ENCODE measurements at places on chromosomes 1 and 21.

DNA sequence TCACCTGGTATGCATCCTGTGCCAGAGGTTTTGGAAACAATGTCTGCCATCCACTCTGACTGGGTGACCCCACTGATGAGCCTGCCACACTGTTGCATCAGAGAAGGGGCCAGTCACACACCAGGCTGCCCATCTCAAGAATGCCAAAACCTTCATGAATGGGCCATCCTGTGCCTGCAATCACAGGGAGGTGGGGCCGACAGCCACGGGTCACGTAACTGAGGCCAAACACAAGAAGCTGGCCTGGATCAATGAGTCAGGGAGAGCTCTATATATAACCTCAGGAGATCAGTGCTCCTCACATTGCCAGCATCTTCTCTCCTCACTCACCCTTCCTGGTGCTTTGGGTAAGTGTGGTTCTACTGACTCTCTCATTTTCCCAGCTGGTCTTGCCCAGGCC is at the start of gene LORICRIN:
TSS of gene LORICRIN (plus strand) at position 301 of the 400 bp plus-strand sequence. CDS start 1,263 bp downstream, outside the sequence.
- no peak for DNase-seq

GRCh38 chr1:19156676-19157075 is 53.4 kb downstream of the UBR4 start:
- DNase-seq: no peak

DNA sequence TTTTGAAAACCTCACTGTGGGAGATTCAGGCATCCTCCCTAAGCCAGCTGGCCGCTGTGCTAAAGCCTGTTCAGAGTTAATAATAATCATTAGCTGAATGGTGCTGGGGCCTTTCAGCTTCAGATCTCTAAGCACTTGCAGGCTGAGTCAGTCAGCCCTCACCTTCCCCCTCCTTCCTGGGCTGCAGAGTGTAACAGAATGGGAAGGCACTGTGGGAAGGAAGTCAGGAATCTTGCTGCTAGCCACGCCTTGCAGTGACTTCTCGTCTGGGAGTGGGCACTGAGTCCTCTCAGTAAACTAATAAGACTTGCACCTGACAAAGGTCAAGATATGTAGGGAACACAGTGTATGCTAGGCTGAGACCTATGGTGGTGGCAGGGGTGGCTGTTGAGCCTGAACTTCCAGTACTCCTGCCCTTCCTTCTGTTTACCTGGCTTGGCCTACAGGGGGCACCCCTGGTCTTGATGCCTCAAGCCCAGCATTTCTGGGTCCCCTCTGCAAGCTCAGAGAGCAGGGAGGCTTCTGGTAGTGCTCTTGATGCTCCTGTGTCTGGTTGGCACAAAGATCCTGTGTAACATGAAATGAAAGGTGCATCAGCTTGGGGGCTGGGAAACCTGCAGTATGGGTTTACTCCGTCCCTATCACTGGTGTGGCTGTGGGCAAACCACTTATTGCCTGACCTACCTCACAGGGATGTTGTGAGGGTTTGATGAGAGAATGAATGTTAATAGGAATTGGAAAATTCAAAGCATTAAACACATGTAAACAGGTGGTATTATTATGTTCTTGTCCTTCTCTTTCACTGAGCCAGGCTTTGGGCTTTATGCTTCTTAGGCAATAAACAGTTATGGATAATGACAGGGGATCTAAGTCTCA is 6.0 kb downstream of the CYB561D1 start:
- no peak for DNase-seq

DNA sequence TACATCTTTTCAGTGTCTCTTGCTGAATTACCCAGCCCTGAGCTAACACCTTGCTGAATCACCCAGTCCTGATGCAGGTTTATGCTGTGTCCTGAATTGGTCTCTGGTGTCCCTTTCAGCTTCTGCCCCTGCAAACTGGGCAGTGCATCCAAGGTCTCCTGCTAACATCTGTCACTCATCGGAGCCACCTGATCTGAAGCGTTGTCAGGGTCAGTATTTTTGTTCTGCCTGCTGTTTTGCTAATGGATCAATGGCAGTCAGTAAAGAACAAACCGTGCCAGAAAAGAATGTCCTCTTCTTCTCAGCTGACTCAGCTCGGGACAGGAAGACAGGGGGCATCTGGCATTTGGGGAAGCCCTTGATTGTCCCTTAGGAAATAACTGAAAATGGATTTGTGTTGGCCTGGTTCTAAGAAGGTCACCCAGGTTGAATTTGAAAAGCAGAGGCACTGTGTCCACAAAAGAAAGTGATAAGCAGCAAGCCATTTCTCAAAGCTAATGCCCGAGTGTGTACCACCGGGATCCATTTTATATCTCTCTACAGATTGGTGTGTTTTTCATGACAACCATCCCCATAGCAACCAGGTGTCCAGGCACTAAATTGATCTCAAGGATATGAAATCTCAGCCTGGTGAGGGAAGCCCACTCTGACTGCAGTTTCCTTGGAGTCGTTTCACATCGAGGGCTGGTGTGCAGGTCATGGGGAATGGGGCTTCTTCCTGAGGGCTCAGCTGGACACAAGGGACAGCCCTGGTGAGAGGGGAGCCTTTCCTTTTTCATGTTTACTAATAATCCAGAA is 109.7 kb upstream of the IRF2BP2 start:
- no peak for DNase-seq

DNA sequence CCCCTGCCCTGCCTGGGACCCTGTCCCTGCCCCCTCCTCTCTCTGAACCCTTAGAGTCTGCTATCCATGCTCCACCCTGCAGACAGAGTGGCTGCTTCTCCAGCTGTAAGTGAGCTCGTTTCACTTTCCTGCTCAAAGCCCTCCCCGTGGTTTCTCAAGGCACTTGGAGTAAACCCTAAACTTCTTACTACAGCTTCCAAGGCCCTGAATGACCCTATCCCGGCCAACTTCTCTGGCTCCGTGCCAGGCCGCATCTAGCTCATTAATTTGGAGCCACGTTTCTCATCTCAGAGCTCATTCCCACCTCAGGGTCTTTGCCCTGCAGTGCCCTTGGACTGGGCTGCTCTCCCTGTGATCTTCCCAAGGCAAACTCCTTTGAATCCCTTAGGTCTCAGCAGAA is 235.1 kb upstream of the RUNX1 start:
- no peak for DNase-seq

- DNase-seq: no peak
Measured at GRCh38 chr1:228765168-228765946, 30.1 kb downstream of the RHOU start.

- DNase-seq: peak; percentile 11
Measured at GRCh38 chr1:108560189-108560873, 431 bp downstream of the EEIG2 start.

GRCh38 chr21:36973986-36974850 is 7.7 kb upstream of the HLCS start:
- no peak for DNase-seq

DNA sequence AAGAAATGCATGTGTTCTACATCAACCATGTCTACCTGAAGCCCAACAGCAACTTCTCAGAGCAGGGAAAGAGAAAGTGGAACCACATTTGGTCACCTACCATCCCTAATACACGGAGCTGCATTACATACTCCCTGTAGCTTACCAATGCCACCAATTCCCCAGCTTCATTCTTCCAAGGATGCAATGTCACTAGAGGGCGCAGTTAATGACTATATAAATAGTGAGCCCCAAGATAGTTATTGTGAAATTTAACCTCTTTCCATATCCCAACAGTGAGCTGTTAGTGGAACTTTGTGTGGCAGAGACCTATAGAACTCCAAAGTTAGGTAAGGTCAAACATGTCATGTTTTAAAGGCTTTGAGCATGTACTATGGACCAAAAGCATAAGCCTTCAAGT is 618.3 kb downstream of the SMYD3 start:
- no peak for DNase-seq

- DNase-seq: no peak
Measured at GRCh38 chr1:111672331-111672730, 52.7 kb downstream of the RAP1A start.

DNA sequence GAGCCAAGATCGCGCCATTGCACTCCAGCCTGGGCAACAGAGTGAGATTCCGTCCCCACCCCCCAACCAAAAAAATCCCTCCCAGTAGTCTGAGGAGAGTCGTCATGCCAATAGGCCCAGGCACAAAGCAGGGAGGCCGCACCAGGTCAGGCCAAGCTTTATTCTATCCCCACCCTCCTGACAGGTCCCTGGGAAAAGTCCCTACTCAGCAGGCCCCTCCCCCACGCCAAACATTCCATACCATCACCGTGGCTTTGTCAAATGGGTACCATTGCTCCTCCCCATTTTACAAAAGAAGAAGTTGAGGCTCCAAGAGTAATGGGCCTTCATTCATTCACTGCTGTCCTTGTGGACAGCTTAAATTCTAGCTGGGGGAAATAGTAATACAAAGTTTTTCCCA is 5.3 kb downstream of the GPR3 start:
- no peak for DNase-seq

DNA sequence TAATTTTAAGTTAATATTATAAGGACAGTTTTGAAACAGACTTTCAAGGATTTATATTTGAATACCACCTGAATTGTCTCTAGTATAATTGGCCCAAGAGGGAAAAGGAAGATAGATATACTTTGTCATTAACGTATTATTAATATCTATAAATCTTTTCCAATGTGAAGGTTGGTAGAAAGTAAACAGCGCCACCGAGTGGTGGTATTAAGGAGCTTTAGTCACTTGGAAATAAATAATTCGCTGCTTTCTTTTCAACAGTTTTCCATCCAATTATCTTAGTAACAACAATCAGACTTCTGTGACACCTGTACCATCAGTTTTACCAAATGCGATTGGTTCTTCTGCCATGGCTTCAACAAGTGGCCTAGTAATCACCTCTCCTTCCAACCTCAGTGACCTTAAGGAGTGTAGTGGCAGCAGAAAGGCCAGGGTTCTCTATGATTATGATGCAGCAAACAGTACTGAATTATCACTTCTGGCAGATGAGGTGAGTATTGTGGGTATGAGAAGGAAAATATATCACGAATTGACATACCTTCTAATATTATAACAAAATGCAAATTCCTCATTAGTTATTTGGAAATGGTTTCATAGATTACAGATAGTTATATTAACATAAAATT is 37.7 kb downstream of the SH3GLB1 start:
- no peak for DNase-seq

DNA sequence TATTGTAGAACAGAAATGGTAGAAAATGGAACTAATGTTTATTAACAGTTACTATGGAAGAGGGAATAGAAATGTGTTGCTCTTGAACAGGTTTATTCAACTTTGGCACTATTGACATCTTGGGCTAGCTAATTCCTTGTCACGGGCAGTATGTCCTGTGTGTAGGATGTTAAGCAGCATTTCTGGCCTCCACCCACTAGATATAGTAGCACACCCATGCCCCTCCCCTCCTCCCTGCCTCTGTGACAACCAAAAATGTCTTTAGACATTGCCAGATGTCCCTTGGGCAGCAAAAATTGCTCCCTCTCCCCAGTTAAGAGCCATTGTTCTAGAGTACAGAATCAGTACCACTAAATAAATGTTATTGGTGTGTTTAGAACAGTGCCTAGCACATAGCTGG is 91.4 kb upstream of the TPTE start:
- DNase-seq: no peak

- DNase-seq: no peak
Measured at GRCh38 chr1:162381383-162381782, at the start of gene C1orf226. C1orf226 (plus strand) TSS chr1:162381728; CDS start chr1:162381902, 174 bp downstream.

- DNase-seq: no peak
Measured at GRCh38 chr1:185914089-185914488, 179.9 kb downstream of the HMCN1 start.

DNA sequence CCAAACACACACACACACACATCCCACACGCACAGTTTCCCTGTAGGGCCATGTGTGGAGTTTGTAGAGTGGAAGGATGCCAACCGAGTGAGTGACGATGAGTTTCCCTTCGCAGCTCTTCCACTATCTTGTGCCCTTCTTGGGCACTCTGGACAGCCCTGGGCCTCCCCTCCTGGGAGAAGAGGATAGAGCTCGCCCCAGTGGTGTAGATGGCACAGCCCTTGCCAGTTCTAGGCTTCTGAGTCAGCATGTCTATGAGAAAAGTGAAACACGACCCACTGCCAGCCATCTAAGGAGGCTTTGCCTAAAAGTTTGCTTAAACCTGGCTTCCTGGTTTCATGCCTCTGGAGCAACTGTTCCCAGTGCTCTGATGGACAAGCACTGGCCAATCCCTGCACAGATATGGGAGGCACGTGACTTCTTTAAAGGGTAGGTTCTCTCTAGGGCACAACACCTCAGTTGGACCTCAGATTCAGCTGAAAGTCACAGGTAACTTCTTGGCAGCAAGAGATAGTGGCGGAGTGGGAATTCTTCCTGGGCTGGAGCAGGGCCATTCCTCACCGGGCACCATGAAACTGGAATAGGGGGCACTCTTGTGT is 195.9 kb upstream of the GALNT2 start:
- no peak for DNase-seq

- DNase-seq: no peak
Measured at GRCh38 chr1:68950036-68950435, 453.2 kb upstream of the DEPDC1 start.

DNA sequence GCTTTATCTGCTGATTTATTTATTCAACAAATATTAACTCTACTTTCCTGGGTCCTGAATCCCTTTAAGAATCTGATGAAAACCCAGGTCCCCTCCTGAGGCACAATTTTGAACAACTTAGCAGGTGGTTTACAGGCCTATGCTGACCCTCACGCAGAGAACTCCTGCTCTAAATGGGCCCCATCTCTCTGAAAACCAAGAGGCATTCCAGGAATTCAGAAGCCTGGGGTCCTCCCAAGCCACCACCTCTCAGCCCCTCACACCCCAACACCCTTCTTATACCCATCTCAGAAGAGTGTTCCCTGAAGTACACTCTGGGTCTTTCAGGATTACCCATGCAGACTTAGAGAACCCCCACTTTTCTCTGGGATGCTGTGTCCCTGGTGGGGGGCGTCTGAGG is 34.5 kb downstream of the LHX4 start:
- DNase-seq: no peak

GRCh38 chr1:202807451-202807925 is 733 bp downstream of the KDM5B start:
- no peak for DNase-seq

DNA sequence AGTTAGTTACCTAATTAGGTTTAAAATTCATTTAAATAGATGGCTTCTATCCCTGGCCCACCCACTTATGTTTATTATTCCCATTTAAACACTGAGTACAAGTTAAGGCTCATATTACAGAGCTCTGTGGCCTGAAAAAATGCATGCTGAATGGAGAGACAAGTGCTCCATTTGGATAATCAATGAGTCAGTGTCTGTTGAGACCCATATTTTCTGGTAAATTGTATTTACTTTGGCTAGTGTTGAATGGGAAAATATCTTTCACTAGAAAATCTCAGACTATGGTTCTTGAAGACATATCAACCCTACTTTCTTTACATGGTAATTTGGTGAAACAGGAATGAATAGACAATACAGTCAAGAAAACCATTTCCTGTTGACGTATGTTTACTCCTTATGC is 356.0 kb downstream of the S1PR1 start:
- DNase-seq: no peak

DNA sequence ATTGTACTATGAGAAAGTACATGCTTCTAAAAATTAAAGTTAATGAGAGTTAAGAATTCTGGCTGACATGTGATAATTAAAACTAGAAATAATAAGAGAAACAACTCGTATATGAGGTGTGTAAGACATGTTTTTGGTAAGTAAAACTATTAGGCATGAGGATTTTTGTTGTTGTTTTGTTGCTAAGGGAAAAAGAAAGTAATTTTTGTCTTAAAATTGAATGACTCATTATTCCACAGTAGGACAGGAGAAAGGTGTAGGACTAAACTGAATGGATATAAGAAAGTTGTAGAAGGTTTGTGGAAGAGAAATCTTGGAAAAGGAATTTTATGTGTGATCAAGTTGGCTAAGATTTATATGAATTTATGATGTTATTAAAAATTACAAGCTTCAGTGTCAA is 54.8 kb downstream of the TBX19 start:
- DNase-seq: no peak

- no peak for DNase-seq
Measured at GRCh38 chr1:112850034-112850757, 105.8 kb downstream of the SLC16A1 start.

GRCh38 chr21:20998456-20998789 is 214 bp downstream of the NCAM2 start:
- no peak for DNase-seq

Measured in esophagus squamous epithelium (tissue), 5 donors.